ENCODE measurements at places on chromosomes 16 and 17.

DNA sequence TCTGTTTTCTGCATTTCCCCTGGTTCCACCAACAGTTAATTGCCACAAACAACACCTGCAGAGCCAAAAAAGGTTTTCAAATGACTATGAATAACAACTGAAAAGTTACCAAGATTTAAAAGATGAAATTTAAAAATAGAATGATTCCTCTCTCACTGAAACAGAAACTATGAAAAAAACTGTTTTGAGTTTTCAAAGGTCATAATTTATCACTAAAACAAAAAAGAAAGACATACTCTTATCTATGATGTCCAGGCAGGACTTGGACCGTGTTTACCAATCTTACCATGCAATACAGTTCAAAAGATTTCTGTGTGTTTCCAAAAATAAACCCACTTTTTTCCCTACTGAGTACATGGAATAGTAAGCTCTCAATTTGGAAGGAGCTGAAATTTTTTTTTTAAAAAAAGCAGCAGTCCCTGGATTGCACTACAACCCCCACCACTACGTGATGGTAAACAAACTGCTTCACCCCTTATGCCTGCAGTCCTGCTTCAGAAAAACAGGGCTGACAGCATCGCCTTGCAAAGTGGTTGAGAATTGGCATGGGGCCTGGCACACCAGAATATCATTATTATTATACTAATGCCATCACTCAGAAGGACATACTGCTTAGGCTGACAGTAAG is 8.5 kb downstream of the TXNDC11 start:
- DNase-seq: no peak

DNA sequence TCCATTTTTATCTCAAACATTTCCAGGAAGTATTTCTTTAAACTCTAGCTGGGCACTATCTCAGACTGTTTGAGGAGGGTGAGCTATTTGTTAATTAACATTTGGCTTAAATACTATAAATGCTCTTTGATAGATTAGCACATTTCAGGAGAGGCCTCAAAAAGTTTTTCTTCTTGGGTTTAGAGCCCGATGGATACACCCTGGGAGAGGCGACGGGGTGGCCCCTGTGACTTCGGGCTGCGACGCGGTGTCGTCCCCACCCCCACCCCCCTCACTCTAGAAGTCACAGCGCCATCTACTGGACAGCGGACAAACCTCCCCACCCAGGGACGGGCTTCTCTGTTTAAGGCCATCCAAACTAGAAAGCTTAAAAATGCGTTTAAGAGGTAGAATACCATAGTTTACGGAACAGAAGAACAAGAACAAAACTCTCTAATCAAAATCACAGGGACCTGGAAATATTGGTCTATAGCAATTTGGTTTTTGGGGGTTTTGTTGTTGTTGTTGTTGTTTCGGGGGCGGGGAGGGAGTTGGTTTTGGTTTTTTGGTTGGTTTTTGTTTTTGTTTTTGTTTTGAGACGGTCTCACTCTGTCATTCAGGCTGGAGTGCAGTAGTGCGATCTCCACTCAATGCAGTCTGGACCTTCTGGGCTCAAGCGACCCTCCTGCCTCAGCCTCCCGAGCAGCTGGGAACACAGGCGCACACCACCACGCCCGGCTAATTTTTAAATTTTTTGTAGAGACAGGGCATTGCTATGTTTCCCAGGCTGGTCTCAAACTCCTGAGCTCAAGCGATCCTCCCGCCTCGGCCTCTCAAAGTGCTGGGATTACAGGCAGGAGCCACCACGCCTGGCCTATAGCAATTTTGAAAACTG is 254.4 kb downstream of the C16orf95 start:
- DNase-seq: peak; percentile 78

DNA sequence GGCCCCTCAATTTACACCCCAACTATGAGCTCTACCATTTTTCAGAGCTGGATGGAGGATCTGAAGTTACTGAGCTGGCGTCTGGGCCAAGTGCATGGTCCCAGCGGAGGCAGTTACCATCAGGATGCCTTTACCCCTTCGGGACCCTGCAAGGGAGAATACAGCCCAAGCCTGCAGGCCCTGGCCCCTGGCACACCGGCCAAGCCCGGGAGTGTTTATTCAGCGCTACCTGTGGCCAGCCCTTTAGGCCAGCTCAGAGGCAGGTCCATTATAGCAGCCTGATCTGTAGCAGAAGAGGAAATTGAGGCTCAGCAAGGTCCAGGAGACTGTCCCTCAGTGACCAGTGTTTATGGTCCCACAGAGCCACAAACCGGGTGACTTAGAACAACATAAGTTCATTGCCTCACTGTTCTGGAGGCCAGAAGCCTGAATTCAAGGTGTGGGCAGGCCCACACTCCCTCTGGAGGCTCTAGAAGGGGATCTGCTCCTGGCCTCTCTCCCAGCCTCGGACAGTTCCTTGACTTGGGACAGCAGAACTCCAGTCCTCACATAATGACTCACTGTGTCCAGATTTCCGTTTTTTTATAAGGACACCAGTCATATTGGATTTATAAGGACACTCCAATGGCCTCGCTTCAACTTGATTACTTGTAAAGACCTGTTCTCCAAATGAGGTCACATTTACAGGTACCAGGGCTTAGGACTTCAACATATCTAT is 8.8 kb downstream of the SEC14L5 start:
- no peak for DNase-seq

GRCh38 chr17:29155227-29155965 is 24.8 kb downstream of the MYO18A start:
- no peak for DNase-seq

- no peak for DNase-seq
Measured at GRCh38 chr17:55161935-55162555, 102.7 kb upstream of the HLF start.

DNA sequence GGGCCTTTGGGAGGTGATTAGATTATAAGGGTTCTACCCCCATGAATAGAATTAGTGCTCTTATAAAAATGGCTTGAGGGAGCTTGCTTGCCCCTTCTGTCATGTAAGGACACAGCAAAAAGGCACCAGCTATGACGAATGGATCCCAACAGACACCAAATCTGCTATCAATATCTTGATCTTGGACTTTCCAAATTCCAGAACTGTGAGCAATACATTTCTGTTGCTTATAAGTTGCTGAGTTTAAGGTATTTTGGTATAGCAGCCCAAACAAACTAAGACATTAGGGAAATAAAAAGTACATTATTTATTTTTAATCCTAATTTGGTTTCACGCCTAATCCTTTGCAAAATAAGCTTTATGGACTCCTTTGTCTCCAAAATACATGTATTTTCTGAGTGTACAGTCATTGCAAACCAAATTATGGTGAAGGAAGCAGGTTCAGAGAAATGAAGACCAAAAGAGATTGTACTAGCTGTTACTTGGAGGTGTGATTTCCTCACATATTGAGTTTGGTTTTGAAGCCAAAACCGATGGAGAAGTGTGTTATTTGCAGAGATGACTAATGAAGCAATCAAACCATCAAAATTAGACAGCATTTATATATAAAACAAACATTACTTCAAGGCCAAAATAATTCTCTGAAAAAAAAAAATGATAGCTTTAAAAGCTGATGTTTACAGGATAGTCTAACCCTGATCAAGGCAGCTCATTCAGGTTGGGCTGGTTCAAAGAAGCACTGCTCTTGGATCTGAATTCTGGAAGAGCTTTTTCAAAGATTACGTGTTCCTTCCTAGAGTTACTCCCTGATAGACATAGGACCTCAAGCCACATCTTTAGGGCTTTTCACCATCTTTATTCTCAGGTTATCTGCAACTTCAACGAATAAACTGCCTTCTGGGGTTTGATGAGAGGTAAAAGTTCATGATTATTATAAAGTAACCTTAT is 71.6 kb downstream of the MYO1D start:
- no peak for DNase-seq

- peak; percentile 57 for DNase-seq
Measured at GRCh38 chr17:67779098-67779672, 46.1 kb upstream of the BPTF start.

DNA sequence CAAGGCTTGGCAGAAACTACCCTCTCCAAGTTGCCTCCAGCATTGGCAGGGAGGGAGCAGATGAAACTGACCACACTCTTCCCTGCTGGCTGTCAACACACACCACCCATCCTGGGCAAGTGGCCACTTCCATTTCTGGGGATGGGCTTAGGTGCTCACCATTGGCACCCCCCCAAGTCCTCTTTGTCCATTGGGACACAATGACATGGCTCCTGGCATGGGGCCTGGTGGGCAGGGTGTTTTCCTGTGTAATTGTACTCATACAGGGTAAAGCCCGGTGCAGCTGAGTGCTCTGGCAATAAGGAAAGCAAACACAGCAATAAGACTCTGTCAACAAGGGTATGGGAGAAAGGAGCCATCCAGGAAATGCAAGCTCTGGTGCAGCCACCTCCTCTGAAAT is 22.6 kb downstream of the SCNN1B start:
- DNase-seq: no peak

DNA sequence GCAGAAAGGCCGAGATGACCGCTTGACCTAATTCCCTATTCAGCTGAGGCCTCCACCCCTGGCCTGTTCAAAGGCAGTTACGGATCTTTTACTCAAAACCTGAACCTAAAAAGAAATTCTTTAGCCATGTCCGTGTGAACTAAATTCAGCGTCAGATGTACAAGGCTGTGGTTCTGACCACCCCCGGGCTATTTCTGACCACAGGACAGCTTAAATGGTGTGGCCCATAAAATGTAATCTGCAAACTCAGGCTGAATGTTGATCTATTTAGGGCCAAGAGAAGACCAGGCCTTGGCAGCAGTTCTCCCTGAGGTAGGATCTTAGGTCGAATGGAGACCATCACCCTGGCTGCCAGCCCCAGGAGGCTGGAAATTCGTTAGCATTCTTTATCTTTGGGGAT is 485.5 kb downstream of the WWOX start:
- DNase-seq: no peak

GRCh38 chr17:31431852-31432658 is 40.6 kb downstream of the RAB11FIP4 start:
- no peak for DNase-seq

- no peak for DNase-seq
Measured at GRCh38 chr16:13178318-13178717, 276.9 kb downstream of the SHISA9 start.

Data from germinal center (tissue), 1 donor.